Activated CD4-positive, CD25-positive, alpha-beta regulatory T cell treated with anti-CD3 and anti-CD28 coated beads, Interleukin-2, amount 50 U/mL, for 72 hours (primary cell): ENCODE measurements at places on chromosomes 4 and X.

DNA sequence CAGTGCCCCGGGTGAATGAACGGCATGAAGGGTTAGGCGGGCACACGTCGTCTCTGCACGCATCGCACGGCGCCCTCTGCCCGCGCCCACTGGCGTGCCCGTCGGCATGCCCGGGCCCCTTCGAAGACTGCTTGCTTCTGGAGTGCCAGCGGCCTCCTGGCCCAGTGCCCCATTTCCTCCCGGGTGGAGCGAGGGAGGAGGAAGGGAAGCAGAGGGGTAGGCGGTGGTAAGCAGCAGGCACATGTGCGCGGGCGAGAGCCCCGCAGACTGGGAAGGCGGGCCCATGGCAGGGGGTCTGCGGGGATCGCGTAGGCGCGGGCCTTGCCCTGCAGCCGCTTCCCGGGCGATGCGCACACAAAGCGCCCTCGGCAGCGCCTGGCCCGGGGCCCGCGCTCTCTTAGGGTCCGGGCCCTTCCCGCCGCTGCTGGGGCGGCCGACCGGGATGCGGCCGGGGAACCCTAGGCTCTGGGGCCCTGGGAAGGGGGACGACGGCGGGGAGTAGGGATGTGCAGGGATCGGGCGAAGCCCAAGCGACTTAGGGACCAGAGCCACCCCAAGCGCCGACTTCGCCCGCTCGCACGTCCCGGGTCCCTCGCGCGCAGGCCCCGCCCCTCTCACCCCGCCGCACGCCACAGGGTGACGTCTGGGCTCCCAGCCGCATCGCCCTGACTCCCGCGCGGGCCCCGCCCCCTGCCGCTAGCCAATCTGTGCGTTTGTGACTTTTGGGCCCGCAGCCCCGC is 866 bp upstream of the EMD start:
- DNase-seq = no peak

GRCh38 chr4:153362184-153362583 is 17.7 kb downstream of the MND1 start:
- no peak for DNase-seq

DNA sequence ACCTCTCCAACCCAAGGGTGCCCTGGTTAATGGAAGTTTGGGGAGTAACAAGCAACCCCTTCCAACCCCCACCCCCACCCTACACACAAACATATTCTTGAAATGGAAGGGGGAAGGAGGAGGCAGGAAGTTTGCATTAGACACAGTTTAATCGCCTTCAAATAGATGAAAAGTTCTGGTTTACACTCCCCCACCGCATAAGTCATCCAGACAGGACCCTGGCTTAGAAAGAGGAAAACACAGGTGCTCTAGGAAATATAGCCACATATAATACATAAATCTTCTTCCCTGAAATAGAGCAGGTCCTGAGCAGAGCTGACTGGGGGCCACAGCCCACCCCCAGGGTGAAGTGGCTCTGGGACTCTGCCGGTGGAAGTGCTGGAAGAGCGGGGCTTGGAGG is 25.1 kb downstream of the SASH3 start:
- no peak for DNase-seq

DNA sequence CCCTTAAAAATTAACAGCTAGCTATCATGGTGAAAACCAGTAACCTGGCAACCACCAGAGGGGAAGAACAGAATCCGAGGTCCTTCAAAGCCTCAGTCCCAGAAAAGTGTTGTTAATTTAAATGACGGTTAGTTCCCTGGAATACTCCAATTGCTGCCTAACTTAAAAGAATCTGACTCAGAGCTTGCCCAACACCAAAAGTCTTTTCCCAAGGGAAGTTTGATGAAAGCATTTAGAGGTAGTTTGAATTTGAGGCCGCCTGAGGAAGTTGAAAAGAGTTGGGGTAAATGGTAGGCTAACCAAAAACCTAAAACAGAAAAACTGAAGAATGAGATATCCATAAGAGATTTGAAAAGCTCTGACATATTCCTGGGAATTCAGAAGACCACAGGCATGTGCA is 46.6 kb downstream of the IL13RA2 start:
- no peak for DNase-seq
